Stimulated activated CD4-positive, alpha-beta T cell treated with anti-CD3 and anti-CD28 coated beads, Interleukin-1b, Interleukin-23, amount 100 ng/mL, for 1 hour (primary cell): ENCODE measurements at places on chromosomes 11 and 22.

- DNase-seq: no peak
Observed at GRCh38 chr22:36439481-36440271, 41.8 kb downstream of the TXN2 start.

- no peak for DNase-seq
Observed at GRCh38 chr11:119828819-119829218, 99.8 kb upstream of the NECTIN1 start.

- DNase-seq: no peak
Observed at GRCh38 chr22:45980761-45981160, 3.8 kb upstream of the WNT7B start.

GRCh38 chr11:34793666-34794065 lies 122.5 kb downstream of the APIP start:
- no peak for DNase-seq

GRCh38 chr11:128201801-128202200 lies 385.6 kb downstream of the ETS1 start:
- DNase-seq: no peak

- no peak for DNase-seq
Observed at GRCh38 chr11:10600570-10601248, 32.2 kb upstream of the LYVE1 start.

DNA sequence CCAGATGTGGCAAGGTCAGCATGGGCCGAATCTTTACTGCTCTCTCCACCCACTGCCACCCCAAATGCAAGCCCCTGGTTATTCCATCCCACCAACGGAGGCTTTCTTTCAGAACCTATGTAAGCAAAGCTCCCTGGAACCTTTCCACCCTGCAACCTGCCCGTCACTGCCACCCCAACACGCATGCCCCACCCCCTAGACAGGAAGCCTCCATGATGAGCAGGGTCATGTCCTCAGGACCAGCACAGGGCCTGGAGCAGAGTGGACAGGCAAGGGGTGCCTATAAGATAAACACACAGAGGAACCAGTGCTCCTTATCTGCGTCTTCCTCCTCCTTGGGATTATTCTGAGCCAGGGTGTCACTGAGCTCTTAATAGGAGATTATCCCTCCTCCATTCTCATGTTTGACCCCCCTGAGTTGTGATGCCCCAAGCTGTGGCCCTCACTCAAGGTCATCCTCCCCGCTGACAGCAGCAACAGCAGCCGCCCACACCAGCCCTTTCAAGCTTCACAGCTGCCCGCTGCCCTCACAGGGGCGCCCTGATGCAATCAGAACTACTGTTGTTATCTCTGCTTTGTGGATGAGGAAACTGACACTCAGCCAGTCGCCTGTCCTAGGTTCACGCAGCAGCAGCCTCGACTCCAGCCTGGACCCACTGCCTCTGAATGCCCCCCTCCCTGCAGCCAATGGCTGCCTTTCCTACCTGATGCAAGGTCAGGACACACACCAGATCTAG lies 647.3 kb downstream of the TBC1D22A start:
- no peak for DNase-seq

- no peak for DNase-seq
Observed at GRCh38 chr22:21861264-21861848, 6.1 kb downstream of the MAPK1 start.

- DNase-seq: no peak
Observed at GRCh38 chr11:78841456-78842060, 266.9 kb upstream of the NARS2 start.

DNA sequence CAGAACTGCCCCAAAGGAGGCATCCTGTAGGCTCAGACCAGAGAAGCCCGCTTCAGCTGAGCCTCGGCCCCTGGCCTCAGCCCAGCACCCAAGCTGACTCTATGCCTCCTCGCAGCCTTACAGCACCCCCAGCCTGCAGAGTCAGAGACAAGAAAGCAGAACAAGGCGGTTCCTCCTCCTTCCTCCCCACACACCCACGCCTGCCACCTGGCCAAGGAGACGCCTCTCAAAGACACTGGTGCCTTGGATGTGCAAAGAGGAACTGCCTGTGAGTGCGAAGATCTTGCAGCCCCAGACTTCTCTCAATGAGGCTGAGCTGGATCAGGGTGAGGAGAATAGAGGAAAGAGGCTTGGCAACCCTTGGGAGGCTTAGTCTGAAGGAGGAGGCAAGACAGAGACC lies 60.2 kb downstream of the PDE2A start:
- no peak for DNase-seq

DNA sequence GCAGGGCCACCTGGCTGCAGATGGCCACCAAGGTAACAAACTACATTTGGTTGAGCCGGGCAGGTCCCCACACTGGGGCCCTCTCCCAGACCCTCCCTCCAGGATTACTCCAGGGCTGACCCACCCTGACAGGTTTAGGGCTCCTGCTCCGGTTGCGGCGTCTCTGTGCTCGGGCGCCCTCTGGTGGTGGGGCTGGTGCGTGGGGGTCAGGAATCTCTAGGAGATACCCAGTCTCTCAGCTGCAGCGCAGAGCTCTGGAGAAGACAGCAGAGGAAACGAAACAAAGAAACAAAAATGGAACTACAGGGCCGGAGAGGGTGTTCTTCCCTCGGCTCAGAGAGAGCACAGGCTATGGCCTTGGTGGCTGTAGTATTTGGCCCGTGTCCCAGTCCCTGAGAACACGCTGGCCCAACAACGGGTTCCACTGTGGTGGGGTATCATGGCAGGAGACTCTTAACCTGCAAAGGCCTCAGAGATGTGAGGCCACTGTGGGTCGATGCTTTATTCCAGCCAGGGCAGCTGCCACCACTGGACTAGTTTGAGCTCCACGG lies 2.4 kb downstream of the C11orf96 start:
- DNase-seq: peak; percentile 16

DNA sequence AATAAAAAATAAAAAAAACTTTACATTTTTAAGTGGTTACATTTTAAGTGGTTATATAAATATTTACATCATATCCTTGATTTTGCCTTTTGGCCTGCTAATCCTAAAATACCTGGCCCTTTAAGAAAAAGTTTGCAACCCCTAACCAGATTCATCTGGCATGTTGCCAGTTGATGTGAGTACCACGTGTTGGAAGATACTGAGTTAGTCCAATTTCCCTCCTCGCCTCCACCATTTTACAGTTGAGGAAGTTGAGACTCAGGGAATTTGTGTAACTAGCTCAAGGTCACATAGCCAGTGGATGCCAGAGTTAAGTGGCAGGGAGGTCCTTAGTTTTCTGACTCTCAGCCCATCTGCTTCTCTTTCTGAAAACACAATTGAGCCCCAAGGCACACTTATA lies 5.1 kb downstream of the ELF5 start:
- no peak for DNase-seq

DNA sequence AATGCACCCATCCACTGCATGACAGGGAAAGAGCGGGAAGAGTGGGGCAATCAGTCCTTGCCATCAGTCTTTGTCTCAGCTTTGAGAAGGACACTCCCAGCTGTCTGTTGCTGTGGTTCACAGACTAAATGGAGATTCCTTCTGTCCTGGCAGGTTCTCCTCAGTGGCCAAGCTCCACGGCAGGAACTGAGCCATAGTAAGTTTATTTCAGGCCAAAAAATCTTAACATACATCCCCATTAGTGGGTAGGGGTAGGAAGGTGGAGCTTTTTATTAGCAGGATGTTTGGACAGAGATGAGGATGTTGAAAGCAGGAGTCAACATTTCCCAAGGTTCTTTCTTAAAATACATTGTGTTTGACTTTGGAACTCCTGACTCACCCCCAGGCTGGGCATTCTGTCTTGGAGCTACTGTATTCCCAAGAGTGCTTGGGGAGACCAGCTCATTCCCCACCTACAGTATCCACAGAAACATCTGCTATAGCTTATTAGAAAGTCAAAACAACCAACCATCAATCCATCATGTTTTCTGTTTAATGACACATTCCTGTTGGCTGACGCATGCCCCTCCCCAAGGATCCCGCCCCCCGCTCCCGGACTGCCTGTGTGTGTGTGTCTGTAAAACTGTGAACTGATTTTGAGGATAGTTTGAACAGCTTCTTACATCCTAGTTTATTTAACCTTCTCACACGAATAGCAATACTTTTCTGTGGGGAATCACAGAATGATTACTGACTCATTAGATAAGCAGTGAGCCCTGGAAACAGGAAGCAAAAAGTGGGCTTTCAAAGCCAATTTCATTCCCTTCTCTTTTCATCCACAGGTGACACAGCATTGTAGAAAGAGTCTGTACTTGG lies 109.5 kb downstream of the CCDC81 start:
- no peak for DNase-seq
